ENCODE measurements at places on chromosomes 2 and 18.

- peak; percentile 61 for DNase-seq
These were observed 69.5 kb downstream of the ANTXR1 start for GRCh38 chr2:69082430-69082997.

DNA sequence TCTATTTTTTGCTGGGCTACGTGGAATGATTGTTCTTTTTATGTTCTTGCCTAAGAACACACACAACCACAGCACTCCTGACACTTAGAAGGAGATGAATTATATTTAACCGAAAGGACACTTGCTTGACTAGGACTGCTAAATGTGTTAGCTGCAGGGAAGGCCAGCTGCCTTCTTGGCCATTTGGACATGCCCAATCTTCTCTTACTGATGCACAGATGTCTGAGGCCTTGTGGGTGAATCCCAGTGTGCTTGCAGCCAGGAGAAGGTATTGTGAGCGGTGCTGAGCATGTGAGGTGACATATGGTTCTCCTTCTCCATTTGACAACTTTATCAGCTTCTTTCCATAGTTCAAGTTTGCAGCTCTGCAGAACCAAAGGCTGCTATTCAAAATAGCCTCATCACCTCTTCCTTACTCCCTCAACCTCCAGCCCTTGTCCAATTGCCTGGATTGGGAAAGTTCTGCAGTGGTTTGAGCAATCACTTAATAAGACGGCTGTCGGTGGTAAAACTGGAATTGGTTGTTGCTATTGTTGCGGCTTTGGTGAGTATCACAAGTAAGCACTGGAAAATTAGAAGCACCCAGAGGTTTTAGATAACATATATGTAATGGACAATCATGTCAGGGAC lies 1113.3 kb downstream of the TSN start:
- no peak for DNase-seq

- DNase-seq = no peak
These were observed 334.2 kb downstream of the GRB14 start for GRCh38 chr2:164287056-164287455.

DNA sequence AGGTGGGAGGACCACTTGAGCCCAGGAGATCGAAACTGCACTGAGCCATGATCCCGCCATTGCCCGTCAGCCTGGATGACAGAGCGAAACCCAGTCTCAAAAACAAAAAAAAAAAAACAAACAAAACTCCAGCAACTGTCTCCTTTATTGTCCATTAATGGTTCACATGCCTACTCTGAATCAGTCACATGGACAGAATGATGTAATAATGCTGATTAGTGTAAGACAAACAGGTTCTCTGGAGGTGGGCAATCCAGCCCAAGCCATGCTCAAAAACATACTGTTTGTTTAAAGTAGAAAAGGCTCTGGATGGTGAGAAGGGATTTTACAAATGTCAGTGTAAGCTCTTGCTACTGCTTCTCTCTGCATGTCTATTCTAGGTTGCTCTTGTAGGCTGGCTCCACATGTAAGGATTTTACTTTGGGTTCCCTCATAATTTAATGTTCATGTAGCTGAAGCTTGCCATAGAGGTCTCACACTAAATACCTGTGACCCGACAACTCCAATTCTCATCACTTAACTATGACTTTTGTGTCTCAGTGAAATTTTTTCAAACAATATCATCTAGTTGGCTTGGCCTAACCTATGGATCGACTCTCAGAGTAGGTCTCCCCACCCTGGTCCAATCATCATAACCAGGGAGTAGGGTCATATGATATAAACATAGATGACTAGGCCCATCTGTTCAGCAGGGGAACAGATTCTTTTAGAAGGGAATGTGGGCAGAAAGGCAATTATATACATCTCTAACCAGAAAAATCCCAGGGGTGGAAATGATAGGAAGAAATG lies 83.9 kb upstream of the SLC39A10 start:
- DNase-seq = no peak

GRCh38 chr18:39454866-39455265 lies 1889.3 kb upstream of the CELF4 start:
- no peak for DNase-seq

GRCh38 chr18:2441544-2441943 lies 129.8 kb downstream of the METTL4 start:
- DNase-seq = peak; percentile 24

DNA sequence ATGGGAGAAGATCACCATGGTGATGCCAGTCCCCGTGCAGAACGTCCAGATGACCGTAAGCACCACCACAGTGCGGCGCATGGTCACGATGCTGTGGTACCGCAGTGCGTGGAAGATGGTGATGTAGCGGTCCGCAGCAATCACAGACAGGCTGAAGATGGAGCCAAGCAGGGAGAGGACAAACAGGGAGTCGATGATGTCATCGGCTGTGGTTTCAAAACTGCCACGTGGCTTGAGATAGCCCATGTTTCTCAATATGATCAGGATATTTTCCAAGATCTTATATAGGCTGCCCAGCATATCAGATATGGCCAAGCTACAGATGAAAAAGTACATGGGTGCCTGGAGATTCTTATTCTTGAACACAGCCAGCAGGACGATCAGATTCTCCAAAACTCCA lies 30.3 kb downstream of the MC2R start:
- DNase-seq = no peak

DNA sequence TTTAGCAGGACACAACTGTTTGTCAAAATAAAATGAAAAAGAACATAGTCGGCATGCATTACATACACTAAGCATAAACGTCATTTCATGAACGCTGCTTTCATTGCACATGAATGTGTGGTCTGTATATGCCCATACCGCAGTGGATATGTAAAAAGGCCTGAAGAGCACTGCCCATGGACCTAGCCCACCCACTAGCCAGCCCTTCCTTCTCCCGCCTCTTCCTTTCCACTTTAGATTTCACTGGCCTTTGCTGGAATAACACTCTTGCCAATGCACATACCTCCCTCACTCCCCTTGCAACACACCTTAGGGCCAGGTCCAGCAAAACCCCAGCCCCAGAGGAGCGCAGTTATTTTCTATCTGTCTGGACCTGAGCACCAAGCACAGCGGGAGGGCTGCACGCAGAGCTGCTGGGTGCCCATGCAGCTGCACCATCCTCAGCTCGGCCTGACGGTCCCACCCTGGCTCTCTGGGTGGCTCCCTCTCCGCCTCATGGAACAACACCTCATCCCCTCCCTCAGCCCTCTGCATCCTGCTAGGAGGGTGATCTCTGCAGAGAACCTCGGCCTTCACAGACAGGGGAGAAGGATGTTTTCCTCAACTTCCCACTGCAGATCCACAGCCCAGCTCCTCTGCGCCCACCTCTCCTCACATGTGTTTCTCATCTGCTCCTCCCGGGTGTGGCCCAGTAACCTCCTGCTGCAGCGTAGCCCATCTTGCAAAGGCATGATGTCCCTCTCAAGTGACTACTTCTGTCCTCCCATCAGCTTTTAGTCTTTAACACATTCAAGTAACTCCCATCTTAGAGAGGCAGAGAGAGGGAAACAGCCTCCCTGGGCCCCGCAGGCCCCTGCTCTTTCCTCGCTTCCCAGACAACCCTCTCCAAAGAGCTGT lies 72.7 kb downstream of the FBXO15 start:
- no peak for DNase-seq

GRCh38 chr2:99637159-99637697 lies 147.4 kb upstream of the REV1 start:
- DNase-seq = no peak

GRCh38 chr2:11019614-11020013 lies 107.9 kb downstream of the KCNF1 start:
- DNase-seq = no peak

DNA sequence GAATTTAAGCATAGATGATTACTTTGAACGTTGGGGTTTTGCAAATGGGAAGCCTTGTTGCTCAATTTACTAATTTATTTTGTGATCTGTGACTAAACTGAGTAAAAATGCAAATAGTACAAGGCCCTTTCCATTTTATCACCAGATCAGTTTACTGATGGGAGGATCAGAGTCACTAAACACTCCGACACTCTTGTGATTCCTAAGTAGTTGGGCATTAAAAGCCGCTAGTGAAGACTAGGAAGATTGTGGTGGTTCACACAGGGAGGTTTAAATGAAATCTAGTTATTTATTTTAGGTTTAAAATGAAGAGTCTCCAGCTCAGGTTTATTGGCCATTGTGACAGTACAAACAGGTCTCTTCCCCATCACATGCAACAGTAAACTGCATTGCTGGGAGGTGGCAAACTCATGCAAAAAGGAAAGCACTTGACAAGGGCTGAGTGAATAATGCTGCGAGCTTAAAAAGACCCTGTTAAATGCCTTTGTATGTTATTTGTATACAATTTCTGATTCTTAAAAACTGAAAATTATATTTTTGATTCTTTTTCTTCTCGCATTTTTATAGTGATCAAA lies 394.8 kb upstream of the FANCL start:
- no peak for DNase-seq

GRCh38 chr2:102264952-102265351 lies 46.4 kb upstream of the IL1RL1 start:
- DNase-seq = no peak

DNA sequence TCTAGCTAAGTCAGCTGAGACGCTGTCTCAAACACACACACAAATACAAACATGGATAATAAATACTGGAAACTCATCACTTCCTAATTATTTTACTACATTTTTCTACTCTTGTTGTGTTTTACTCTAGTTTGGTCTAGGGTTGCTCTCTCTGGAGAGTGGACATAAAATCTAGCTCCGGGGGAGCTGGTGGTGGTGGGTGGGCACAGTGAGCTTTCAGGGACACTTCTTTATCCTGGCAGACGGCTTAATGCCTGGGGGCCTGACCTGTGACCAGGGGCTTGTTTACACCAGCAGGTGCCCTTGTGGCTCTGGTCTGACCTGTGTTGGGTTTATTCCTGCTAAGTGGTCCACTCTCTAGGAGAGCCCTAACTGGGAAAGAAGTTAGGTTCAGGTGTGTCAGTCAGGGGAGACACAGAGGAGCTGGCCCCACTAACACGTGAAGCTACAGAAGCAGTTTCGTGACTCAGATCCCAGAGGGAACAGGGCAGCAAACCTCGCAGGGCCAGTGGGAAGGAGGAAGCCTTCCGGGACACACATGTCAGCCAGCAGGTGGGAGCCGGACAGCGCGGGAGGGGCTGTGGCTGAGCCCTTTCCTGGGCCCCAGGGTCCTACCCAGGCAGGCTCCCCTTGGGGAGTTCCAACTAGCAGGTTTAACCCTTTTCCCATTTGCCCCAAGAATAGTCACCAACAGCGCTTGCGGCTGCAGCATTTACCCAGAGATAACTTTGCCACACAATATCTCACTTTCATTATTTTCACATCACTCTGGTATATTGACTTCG lies 22.5 kb upstream of the BOK start:
- no peak for DNase-seq

- DNase-seq = no peak
These were observed 32.0 kb downstream of the MFSD6 start for GRCh38 chr2:190440113-190440512.

- no peak for DNase-seq
These were observed 61.4 kb upstream of the KIF5C start for GRCh38 chr2:148813603-148814065.

- peak; percentile 92 for DNase-seq
These were observed 24.9 kb upstream of the RHOB start for GRCh38 chr2:20421988-20422370.

DNA sequence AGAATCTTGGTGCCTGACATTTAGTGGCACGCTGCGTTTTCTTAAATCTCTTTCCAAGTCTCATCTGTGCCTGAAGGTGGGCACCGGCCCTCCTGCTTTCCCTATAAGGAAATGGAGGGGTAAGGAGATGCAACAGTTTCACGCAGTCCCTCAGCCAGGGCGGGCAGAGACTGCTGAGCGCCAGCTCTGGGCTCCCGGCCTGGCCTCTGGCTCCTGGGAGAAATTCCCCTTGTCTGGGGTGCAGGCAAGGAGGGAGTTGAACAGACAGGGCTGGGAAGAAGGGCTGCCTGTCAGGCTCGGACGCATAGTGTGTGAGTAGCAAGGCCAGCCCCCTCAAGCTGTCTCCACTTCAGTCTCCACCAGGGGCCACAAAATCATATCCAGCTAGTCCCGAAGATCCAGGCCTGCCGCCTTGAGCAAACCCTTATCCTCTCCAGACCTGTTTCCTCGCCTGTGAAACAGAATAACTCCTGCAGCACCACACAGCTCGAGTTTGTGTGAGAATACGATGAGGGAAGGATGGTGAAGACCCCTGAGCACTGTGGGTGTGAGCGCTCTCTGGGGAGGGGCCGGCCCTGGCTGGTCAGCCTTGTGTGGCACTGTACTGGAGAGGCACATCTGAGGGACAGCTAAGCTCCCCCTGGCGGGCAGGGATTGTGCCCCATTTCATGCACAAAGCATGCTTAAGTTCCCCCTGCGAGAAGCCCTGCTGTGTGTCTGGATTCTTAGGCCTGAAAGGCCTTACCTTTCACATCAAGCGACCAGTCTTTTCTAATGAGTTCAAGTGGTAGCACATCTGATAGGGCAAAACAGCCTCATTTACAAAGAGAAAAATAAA lies 33.8 kb downstream of the SDC1 start:
- no peak for DNase-seq

GRCh38 chr2:44470151-44470550 lies 108.4 kb downstream of the CAMKMT start:
- DNase-seq = no peak

- DNase-seq = no peak
These were observed 2.6 kb downstream of the NLRC4 start for GRCh38 chr2:32262105-32262504.

DNA sequence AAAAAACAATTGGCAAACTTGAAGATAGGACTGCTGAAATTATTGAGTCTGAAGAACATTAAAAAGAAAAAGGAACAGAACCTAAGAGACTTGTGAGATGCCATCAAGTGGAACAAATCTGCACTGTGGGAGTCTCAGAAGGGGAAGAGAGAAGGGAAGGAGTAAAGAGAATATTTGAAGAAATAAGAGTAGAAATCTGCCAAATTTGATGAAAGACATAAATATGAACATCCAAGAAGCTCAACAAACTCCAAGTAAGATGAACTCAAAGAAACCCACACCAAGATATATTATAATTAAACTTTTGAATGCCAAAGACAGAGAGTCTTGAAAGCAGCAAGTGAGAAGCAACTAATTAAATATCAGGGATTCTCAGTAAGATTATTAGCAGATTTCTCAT lies 102.7 kb downstream of the ZNF519 start:
- DNase-seq = no peak

DNA sequence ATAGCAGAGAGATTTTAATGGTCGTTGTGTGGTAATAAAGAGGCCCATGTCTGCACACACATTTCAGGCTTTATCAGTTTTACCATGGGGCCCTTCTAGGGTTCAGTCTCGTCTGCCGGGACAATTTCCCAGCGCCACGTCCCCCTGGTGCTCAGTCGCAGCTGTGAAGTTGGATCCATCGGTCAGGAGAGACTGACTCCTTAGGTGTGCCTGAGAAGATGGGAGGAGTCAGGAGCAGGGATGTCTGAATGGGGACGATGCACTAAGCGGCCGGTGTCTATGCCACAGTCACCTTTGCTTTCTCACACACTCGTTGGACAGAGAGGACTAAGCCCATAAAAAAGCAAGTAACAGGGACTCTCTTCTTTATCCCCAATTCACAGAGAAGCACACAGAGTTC lies 71.4 kb downstream of the TWIST2 start:
- no peak for DNase-seq
